Liver (tissue), 10 donors: ENCODE measurements at places on chromosomes 12 and 14. TPM values are rescaled to one million over a fixed set of nuclear protein-coding genes. Genes with fewer than 3 reads are reported as not detected.

GRCh38 chr14:75047506-75047905, 3.8 kb downstream of the MLH3 start:
- DNase-seq: no peak

DNA sequence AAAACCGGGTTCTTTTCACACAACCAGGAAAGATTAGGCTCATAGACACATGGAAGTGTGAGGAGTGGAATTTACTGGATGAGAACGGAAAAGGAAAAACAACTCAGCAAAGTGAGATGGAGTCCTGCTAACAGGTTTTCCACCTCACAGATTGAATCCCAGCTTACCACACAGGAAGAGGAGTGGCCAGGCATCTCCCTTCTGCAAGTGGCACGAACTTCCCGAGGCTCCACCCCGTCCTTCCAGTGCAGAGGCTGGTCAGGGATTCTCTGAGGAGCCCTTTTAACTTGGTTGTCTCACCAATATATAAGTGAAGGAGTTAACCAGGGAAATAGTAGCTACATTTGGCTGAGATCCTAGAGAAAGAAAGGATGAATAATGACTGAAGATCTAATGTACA, 102.8 kb downstream of the SCAF11 start:
- no peak for DNase-seq

DBX2 gene
- total RNA-seq: not detected

PPP4R3A gene
- 63.3 TPM for total RNA-seq

USP44 gene
- total RNA-seq: 0.33 TPM

DNA sequence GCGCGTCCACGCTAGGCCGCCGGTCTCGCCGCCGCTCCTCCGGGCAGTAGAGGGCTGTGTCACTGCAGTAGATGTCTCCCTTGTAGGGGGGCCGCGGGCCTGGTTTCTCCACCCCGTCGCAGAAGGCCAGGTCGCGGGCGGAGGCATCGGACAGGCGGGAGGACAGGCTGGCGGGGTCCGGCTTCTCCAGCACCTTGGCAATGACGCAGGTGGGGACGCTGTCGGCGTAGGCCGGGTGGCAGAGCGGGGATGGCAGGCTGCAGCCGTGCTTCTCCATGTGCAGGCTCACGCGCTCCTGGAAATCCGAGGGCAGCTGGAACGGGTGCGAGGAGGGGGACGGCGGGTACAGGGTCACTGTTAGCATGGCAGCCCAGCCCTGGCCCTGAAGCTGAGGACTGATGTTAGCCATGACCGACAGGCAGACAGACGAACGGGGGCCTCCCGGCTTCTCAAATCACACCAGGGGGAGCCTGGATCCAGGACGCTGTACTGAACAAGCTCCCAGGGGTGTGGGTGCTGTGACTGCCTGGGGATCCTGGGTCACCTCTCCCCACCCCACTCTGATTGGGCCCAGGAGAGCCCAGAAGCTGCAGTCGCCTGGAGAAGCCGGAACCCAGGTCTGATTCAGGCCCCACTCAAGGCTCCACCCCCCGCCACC, 48.1 kb downstream of the BEGAIN start:
- DNase-seq: no peak

DNA sequence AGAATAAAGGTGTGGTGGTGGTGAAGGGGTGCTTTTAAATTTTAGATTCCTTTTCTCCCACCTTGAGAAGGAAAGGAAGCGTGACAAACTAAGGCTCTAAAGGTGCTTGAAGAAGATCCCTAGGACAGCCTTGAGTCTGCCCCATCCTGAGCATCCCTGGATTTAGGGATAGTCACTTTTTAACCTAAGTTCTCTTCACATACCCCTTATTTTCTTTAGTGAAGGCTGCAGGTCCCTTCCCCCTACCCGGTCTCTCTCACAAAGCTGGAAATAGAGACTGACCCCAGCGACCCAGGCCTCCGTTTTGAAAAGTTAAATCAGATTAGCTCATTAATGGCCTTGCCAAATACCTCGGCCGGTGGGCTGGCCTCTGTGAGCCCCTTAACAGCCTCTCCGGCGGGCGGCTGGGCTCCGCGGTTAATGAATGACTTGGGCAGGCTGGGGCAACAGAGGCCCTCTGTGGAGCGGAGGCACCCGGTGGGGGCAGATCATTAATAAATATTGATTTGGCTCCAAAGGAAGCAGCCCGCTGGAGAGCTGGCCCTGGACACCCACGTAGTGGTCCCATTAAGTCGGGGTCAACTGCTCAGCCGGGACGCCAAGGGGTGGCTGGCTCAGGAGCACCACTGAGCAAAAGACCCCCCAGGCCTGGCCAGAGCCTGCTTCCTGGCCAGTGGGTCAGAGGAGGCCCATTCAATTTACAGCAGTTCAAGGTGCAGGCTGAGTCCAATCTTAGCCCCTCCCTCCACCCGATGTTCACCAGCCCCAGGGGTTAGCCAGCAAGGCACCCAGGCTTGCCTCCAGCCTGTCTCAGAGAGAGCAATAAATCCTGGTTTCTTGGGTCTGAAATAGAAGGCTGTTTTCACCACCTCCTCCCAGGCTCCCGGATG, 31.8 kb downstream of the PAH start:
- peak; percentile 73 for DNase-seq

DNA sequence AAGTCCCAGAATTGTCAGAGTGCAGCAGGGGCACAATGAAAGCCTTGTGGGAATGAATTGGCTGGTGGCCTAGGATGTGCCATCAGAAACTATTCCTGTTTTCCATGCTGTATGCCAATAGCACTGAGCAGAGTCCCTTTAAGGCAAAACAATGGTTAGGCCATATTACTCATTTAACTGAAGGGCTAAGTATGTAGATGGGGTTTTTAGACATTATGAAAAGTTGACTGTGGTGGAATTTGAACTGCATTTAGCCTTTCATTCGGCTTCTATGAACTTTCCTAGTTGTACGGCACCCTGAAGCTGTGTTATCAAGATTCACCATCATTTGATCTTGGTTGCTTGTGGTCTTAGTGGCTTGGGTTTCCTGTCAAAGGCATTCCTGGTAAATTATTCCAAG, 24.8 kb downstream of the IL26 start:
- no peak for DNase-seq

SMCO2 gene
- not detected for total RNA-seq
